ENCODE measurements at places on chromosomes 7 and 10.

DNA sequence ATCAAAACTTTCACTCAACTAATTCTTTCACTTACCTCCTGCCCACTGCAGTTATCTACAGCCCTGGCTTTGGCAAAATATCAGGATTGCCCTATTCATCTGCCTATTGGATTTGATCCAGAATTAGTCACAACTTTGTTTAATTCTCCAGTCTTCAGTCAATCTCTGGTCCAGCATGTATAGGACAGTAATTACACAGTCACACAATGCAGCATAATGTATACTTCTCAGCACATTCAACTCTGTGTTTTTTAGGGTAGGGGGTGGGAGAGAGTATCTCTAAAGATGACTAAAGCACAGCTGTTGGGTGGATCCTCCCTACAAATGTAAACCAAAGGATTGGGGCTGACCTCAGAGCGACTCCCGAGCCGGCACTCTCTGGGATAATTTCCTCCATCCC is 17.7 kb upstream of the NRP1 start:
- DNase-seq: no peak

GRCh38 chr10:127934383-127934782 is 27.5 kb downstream of the PTPRE start:
- DNase-seq: no peak

DNA sequence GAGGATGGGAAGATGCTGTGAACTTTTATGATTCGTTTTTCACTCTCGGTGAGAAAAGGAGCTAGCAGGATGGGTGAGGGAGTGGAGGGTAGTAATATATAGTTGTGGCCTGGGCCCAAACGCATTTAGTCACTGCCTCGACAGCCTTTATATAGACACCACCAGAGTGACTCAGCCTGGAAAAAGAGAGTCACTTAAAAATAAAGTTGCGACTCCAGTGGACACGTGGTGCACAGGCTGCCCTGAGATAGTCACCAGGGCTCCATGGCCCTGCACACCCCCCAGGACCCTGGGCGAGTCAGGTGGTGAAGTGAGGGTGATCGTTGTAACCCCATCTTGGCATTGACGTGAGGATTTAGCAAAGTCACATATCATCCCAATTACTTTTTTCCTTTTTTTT is 106.7 kb downstream of the CUX1 start:
- no peak for DNase-seq

DNA sequence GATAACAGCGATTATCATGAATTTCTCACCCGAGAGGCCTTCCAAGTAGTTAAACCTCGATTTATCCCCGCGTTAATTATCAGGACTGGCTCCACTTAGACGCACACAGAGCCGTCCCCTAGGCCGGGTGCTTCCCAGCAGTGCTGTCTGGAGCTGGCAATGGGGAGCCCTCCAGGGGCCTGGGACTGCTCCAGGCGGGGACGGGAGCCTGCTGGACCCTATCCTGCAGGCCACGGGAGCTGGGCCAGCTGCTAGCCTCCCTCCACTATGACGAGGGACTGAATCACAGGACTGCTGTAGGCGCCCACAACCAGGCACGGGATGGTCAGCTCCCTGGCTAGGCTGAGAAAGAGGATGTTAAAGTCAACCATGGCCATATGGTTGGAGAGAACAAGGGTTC is 229.1 kb downstream of the ELFN1 start:
- DNase-seq: no peak

DNA sequence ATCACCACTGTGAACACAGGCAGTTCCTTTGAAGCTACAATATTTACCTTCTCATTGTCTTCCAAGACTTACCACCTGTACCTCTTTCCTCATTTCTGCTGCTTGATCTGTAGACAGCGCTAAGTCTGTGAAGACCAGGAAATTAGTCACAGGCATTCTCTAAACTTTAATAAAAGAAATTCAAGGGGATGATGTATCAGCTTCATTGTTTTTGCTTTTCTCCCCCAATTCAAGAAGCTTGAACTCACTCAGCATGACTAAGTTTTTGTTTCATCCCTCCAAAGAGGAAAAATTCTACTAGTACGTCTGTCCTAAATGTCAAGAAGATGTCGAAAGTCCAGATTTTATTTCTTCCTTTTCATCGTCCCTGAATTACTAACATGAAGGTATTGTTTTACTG is 75.3 kb upstream of the PPP1R9A start:
- DNase-seq: no peak
